ENCODE measurements at places on chromosomes 7 and 10.

- no peak for DNase-seq
Measured at GRCh38 chr7:20241194-20241910, 24.2 kb upstream of the MACC1 start.

DNA sequence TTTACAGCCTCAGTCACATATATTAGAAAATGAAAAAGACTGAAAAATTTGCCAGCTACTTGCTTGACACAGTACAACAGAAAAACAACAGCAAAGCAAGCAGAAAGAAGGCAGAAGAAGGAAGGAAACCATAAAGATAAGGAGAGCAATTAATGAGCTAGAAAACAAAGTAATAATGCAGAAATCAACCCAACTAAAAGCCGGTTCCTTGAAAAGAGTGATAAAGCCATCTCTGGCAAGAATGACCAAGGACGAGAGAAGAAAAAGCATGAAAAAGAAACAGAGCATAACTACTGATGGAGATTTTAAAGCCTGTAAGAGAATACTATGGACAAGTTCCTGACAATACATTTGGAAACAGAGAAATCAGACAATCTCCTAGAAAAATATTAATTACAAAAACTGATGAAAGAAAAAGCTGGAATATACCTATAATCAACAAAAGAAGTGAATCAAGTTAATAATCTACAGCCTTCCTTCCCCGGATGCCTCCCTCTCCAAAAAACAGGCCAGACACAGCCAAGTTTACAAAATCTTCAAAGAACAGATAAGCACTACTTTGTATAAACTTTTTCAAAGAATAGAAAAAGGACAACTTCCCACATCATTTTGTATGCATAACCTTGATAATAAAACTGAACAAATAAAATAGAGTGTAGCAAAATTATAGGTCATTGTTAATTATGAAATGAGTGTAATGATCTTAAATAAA, 204.0 kb downstream of the BAMBI start:
- DNase-seq = no peak

GRCh38 chr7:47801423-47801822, 146.8 kb downstream of the PKD1L1 start:
- no peak for DNase-seq

GRCh38 chr7:32943252-32944030, 13.8 kb upstream of the FKBP9 start:
- no peak for DNase-seq

- DNase-seq = peak; percentile 52
Measured at GRCh38 chr7:143362131-143363015, at the start of gene FAM131B. FAM131B (minus strand) TSS chr7:143362713; CDS start chr7:143362603, 110 bp downstream.

- no peak for DNase-seq
Measured at GRCh38 chr7:104207348-104207730, 474 bp downstream of the ORC5 start.

DNA sequence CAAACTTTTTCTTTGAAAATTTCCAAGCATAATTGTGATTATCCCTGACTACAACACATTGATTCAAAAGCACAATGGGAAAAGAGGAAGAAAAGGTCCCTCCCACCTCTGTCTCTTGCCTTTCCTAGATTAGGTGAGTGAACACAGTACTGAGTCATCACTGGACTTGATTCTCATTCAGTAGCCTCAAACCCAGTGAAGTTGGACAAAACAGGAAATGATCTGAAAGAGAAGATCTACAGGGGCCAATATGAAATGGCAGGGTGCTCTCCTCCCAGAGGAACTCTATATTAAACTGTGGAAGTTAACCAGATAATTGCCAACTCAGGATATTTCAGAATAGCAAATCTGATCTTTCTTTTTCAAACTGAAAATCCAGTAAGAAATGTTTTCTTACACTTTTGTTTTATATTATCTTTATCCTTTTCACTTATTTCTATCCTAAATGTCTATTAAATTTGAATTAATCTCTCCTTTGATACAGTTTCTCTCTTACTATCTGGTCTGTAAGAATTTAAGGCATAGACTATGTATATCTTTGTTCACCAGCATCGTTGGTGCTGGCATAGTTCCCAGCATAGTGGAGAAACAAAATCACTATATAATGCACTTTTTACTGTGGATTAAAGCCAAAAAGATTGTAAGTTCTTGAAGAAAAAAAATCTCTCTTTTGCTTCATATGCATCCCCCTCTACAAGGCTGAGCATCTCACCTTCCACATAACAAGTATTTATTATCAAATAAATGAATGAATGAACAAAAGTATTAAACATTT, 41.4 kb upstream of the IKZF1 start:
- DNase-seq = no peak

GRCh38 chr10:17226891-17227303, 1.1 kb upstream of the VIM start:
- no peak for DNase-seq

Measured in CD4-positive, alpha-beta T cell treated with Interferon alpha-2 for 1 hour (primary cell).